Smooth muscle cell of the brain vasculature (primary cell): ENCODE measurements at places on chromosomes 11 and 22.
A peak's percentile ranks its signal among the peaks of the same experiment; 100 is the strongest.

DNA sequence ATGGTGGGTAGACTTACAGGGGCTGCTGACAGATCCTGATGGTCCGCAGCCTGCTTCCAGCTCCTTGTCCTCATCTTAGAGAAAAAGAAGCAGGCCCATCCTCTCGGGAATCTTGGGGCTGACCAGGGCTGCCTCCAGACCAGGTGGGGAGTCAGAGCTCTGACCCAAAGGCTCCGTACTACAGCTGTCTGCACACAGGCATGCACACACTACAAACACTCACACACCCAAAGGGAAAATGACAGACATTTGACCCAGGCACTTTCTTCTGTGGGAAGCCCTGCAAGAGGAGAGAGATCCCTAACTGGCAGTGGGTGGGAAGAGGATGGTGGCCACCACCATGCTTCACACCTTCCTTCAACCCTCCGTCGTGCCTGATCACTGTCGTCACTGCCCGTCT is 46.9 kb upstream of the MYOD1 start:
- no peak for DNase-seq

DNA sequence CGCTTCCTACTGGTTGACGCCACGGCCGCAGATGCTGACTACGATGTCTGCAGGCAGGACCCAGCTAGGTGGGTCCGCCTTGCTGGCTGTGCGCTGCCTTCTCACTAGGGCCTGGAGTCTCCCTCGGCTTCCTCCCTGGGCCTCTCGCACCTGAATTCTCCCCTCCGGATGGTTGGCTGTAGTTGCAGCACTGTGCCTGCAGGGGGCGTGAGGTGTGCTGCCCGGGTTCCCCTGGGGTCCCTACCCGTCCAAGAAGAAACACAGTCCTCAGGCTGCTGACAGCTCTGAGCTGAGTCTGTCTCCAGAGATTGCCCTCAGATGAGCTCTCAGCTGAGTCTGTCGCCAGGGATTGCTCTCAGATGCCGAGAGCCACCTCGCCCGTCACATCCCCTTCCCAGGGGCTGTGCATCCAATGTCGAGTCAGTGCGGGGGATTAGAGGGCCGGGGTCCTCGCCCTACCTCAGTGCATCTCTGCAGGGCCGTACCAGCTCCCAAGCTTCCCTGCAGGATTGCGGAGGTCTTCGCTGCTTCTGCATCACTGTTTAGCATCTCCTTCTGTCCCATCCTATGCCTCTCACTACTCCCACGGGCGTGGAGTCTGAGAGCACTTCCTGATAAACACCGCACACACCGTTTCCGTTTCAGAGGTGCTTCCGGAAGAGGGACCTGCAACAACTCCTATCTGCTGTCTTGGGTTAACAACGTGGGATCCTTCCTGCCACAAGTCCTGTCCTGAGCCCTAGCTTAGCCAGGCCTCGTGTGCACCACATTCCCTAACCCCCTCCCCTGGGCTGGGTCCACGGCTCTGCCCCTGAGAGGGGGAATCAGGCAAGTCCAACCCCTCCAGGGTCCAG is 196.9 kb downstream of the CSNK2A3 start:
- DNase-seq, result no peak

DNA sequence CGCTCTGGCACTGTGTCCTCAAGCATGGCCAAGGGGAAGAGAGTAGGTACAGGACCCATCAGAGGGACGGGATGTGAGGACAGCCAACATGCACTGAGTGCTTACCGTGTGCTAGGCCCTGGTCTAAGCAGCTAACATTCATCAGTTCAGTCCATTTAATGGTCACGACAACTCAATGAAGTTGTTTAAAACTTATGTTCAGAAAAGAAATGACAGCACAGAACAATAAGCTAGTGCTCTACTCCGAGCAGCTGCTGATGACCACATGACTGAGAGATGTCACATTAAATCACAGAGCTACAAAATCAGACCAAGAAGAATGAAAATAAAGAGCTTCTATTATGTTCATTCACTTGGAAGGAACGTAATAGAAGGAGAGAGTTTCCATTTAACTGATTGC is 26.3 kb downstream of the PRDM10 start:
- no peak for DNase-seq

DNA sequence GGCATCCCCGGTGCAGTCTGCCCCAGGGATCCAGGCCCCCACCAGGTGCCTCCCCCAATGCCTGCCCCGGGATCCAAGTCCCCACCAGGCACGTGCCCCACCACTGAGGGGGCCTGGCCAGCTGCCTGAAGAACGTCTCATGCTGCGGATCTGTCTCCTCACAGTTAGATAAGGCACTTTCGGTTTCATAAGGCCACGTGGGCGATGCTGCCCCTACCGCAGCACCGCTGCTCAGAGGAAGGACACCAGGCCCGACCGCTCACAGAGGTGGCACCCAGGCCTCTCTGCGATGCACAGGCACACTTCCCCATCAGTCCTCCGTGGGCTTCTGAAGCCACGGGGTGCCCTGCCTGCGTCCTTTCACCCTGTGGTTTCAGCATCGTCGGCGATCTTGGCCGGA is 68.1 kb upstream of the BID start:
- DNase-seq, result no peak

GRCh38 chr11:44861849-44862557 is 88.7 kb downstream of the TP53I11 start:
- peak; percentile 92 for DNase-seq

DNA sequence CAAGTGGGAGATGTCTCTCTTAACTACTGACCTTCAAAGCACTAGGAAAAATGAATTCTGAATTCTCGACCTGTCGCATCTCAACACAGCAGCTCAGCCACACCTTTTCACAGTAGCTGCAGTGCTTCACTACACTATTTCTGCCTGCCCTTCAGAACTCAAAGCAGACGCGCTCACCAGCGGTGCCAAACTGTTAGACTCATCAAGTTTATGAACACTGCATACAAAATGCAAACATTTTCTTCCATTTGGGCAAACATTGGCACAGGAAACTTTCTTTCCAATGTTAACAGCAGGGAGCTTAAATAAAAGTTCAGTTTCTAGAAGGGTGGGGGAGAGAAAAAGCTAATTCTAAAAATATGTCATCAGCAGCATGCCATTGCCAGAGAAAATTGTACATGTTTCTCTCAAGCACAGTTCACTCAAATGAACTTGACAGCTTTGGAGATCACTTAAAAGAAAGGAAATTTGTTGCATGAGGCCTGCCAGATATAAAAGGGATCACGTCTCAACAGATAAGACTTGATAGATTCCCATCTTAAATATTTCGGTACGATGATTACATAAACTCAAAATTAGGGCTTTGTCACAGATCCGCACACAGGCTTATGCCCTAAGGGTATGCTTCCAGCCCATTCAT is 82.7 kb downstream of the CADM1 start:
- no peak for DNase-seq

- no peak for DNase-seq
Measured at GRCh38 chr11:119085437-119085847, 761 bp downstream of the HMBS start.

- DNase-seq, result no peak
Measured at GRCh38 chr11:58058276-58059006, 27.7 kb downstream of the OR6Q1 start.

DNA sequence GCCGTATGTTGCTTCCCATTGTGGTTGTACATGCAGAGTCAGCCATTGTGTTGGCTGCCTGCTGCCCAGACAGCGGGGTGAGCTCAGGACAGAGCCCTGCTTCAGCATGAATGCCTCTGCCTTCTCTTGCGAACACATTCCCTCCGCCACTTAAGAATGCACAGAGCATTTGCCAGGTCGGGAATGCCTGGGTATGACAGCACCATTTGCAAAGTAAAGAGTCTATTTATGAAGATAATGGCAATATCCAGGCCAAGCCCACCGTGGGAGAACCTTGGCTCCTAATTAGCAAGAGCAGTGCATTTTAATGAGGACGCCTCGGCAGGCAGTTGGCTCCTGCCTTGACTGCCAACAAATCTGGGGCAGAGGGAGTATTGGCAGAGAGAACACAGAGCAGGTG is 62.5 kb upstream of the SORL1 start:
- DNase-seq, result no peak

GRCh38 chr11:15618583-15619032 is 503.9 kb downstream of the INSC start:
- no peak for DNase-seq
